ENCODE measurements at places on chromosomes 6 and 20.
A peak's percentile ranks its signal among the peaks of the same experiment; 100 is the strongest.

DNA sequence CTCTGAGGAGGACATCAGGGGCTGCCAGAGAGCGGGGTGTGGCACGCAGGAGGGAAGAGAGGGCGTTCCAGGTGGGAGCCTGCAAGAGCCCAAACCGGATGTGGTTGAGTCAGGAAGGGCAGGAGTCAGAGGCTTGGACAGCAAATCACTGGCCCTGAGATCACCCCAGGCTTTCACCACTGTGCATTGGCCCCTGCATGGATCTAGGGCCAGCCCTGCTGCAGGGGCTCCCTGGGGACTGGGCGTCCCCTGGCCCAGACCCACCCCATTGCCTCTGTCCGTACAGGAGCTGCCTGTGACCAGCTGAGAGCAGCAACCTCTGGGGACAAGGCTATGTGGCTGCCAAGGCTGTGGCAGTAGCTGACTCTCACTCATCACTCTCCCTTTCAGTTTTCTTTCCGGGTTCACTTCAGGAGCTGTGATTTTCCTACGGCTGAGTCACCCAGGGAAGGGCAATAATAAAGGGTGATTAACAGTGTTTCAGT is 33.9 kb downstream of the KCNK17 start:
- no peak for DNase-seq

DNA sequence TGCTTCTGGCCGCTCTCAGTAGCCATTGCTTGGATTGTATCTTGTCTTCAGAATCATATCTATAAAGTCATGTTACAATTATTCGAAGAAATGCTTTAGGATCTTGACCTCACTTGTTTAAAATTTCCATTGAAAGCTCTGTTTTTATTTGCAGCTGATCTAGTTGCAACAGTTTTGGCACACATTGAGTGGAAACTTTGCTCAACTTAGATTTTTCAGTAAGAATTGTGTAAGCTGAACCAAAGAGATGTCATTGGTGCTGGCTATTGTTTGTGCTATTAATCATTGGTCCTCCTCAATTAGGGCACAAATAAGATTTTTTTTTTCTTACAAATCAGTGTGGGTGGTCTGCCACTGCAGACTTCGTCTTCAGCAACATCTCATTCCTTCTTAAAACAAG is 649.2 kb downstream of the MMUT start:
- DNase-seq: no peak

DNA sequence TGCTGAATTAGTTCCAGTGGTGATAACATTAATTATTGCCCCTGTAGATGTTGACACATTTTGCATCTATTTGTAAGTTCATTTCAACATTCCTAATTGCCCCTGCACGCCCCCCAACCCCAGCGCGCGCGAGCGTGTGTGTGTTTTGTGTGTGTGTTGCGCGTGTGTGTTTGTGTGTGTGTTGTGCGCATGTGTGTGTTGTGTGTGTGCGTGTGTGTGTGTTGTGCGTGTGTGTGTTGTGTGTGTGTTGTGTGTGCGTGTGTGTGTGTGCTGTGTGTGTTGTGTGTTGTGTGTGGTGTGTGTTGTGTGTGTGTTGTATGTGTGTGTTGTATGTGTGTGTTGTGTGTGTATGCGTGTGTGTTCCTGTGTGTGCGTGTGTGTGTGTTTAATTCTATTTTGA is 245.7 kb upstream of the GMDS start:
- no peak for DNase-seq

DNA sequence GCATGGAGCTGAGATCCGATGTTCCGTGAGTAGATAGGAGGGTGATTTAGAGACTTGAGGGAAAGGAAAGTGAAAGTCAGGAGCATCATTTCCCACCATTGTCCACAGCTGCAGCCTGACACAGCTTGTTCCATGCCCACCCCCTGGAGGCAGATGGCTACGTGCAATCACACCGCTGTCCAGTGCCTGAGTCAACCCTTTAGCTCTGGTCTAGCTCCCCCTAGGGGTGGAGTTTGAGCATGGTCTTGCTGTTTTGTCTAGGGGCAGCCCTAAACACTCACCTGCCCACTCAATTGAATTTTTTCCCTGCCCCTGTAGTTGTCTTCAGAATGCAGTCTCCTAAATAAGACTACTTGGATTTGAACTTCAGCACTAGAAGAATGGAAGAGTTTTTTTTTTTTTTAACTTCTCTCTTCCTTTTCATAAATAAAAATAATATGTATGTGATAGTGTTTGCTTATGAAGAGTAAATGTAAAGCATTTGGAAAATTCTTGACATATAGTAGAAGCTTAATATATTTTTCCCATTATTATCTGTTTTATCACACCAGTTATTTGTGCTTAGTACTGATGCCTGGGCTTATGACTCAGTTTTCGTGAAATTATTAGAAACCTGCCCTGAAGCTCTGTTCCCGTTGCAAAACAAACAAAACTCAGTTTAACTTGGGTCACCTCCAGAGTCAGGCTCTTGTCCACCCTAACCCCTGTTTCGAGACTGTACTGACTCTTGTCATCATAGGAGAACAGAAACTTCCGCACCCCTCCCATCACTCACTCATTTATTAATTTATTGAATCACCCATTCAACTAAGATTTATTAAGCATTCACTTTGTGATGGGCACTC is 814.8 kb downstream of the MAFB start:
- no peak for DNase-seq

DNA sequence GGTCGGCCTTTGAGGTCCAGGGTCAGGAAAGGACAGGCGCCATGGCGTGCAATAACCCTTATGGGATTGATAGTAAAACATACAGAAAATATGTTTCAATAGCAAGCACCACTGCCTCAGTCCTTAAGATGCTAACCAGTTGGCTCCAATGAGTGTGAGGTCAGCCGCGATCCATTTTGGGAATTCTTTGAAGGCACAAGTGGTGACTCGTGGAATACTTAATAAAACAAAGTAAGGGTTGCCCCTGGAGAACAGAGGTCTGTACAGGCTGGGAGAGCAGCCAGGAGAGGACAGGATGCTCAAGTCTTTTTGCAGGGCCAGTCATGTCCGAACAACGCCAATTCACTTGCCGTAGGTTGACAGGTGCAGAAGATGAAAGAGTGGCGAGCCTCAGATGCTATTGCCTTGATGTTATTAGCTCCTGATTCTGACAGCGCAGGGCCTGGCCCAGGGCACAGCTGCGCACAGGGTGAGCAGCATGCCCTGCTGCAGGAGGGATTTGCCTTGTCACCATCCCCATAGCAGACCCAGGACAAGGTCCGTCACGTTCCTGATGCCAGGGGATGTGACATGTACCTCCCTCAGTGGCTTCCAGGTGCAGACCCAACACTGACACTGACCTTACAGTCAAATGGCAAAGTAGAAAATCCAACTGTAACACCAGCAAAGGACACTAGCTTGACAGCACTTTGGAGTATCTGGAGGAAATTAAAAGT is 21.8 kb downstream of the SYNDIG1 start:
- no peak for DNase-seq

DNA sequence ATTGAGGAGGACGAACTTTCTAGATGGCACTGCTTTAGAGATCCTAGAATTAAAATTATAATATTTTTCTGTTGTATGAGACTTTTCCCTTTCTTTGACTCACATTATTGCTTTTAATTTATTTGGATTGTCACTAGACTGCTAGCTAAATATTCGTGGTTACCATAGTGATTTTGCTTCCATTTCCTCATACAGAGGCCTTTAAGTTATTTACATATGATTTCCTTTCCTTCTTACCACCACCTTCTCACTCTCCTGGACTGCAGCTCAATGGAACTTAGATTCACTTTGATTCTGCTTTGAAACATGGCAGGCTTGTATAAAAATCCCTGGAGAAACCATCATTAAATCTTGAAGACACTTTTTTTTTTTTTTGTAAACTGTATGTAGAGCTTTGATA is 222.9 kb downstream of the LAMA2 start:
- no peak for DNase-seq

DNA sequence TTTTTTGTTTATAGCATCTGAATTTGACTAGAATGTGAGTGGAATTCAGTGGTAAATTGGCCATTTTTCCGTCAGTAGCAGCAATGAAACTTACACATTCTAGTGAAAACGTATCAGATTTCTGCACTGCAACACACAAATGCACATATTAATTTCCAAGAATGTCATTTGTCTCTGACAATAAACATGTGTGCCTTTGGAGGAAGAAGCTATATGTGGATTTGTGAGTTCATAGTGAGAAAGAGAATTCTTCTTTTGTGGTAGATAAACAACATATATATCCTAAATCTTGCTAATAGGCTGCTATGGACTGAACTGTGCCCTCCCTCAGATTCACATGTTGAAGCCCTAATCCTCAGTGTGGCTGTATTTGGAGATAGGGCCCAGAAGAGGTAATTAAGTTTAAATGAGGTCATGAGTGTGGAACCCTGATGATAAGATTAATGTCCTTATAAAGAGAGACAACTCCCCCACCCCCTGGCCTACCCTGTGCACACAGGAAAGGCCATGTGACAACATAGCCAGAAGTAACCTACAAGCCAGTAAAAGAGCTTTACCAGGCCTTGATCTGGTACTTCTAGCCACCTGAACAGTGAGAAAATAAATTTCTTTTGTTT is 200.2 kb upstream of the EYA4 start:
- no peak for DNase-seq

GRCh38 chr6:29791162-29791561 is 36.5 kb upstream of the HLA-G start:
- no peak for DNase-seq

DNA sequence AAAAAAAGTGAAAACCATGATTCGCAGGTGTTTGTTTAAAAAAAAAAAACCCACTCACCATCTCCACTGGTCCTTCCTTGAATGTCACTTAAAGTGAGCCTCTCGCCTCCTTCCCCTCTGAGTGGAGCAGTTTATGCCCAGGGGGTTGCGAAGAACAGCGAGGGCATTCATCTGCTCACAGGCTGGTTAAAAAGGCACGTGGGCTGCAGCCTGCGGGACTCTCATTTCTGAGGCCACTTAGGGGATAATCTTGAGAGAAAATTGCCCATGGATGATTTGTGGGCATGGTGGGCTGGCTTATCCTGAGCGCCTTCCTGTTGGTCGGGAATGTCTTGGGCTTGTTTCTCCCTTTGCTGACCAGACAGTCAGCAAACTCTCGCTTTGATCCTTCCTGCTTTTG is 18.9 kb downstream of the BCAS4 start:
- DNase-seq: no peak

GRCh38 chr6:7938562-7939183 is 28.1 kb upstream of the TXNDC5 start:
- DNase-seq: no peak

- no peak for DNase-seq
These were observed 85.9 kb downstream of the CRYBG1 start for GRCh38 chr6:106446287-106446885.

DNA sequence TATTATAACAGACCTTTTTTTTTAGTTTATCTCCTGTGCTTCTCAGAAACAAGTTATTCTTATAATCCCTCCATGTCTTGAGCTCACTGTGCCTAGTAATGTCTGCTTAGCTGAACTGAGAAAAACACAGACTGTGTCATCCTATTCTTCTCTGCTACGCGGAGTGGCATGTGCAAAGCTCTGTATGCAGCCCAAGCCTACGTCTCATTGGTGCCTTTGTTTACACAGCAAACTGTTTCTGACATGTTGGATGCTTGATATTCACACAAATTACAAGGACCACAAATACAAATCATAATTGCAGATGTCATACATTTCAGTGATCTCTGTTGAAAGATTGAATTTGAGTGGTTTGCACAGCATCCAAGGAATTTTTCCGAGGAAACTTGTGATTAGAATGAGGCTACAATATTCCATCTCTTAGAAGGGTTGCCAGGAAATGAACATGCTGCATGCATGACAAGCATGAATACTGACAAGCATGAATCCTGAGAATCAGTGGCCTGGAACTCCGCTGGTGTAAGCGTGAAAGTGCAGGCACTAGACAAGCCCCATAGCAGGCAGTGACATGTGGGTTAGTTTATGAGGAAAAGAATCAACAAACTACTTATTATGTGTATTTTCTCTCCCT is 128.4 kb upstream of the SGK1 start:
- peak; percentile 75 for DNase-seq

DNA sequence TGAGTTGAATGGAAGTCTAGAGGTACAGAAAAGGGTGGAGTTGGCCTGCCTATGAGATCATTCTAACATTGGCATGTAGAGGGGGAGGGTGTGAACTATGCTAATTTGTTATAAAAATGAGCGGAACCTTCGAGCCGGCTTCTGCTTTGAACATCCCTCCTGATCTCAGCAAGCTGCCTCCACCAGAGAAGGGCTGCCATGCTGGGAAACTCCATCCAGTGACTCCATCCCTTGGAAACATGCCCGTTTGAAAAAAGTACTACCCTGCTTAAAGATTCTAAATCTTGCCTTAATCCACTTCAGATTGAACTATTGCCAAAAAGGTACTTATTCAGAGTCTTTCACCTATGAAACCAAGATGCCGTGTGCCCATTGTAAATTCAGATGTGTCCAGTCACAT is 43.6 kb upstream of the TMEM170B start:
- DNase-seq: no peak

DNA sequence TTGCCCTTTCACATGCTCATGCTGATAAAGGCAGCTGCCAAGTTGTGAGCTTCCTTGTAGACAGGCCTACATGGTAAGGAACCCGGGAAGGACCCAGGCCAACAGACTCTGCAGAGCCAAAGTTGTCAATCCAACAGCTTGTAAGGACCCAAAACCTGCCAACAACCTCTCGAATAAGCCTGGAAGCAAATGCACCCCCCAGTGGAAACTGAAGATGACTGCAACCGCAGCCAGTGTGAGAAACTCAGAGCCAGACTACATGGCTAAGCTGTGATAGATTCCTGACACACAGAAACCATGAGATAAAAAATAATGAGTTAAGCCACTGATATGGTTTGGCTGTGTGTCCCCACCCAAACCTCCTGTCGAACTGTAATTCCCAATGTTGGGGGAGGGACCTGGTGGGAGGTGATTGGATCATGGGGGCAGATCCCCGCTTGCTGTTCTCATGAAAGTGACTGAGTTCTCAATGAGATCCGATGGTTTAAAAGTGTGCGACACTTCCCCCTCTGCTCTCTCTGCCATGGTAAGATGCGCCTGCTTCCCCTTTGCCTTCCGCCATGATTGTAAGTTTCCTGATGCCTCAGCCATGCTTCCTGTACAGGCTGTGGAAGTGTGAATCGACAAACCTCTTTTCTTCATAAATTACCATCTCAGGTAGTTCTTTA is 18.8 kb upstream of the CLPSL2 start:
- no peak for DNase-seq

GRCh38 chr6:155062866-155063341 is 67.8 kb downstream of the TIAM2 start:
- peak; percentile 89 for DNase-seq

- DNase-seq: no peak
These were observed 8.2 kb upstream of the HRH3 start for GRCh38 chr20:62227977-62228958.

GRCh38 chr6:13395272-13396237 is 67.2 kb upstream of the TBC1D7 start:
- peak; percentile 63 for DNase-seq

DNA sequence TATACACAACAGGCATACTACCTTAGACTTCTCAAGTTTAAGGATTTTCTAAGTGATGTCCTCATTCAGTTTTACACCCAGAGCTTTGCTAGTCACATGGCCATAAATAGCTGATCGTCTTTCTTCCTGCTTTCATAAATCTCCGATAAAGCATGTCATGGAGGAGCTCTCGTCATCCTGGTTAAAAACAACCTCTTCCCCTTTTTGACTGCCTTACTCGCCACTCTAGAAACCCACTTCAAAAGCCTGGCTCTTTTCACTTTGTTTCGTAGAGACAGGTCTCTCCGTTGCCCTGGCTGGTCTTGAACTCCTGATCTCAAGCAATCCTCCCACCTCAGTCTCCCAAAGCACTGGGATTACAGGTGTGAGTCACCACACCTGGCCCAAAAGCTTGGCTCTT is 67.0 kb upstream of the SMIM29 start:
- DNase-seq: no peak

GRCh38 chr20:4012589-4012988 is 2.8 kb downstream of the RNF24 start:
- DNase-seq: no peak

- no peak for DNase-seq
These were observed 48.2 kb downstream of the DSTN start for GRCh38 chr20:17617868-17618672.

Data from fibroblast of skin of left quadriceps (primary cell).